ENCODE measurements at places on chromosomes 4 and X.

DNA sequence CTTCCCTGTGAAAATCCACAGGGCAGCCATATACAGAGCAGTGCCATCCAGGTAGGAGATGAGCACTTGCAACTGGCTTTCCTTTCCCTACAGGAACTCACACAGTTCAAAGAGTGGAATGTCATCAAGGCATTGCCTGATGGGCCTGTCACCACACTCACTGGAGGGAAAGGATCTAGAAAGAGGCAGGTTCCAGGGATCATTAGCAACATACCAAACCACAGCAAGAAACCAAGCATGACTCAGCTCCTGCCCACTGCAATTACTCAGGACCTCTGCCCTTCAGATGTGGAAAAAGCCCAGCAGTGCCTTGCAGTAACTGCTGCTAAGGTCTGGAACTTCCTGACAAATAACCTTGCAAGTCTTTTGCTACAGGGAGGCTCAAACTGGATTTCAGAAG, 101.2 kb downstream of the ZNF674 start:
- peak; percentile 77 for DNase-seq

DNA sequence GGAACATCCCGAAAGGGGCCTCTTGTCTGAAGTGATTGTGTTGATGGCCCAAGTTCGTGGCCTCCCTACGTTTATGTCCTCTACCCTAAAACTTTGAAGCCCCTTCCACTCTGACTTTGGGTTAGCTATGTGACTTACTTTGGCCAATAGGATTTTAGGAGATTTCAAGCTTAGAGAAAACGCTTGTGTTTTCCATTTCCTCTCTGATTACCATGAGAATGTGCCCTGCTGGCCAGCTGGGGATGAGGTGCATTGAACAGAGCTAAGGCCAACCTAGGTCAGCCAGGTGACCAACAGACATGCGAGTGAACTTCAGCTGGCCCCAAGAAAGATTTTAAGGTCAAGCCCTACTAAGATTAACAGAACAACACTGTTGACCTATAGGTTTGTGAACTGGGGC, 82.4 kb downstream of the SLC2A9 start:
- no peak for DNase-seq

DNA sequence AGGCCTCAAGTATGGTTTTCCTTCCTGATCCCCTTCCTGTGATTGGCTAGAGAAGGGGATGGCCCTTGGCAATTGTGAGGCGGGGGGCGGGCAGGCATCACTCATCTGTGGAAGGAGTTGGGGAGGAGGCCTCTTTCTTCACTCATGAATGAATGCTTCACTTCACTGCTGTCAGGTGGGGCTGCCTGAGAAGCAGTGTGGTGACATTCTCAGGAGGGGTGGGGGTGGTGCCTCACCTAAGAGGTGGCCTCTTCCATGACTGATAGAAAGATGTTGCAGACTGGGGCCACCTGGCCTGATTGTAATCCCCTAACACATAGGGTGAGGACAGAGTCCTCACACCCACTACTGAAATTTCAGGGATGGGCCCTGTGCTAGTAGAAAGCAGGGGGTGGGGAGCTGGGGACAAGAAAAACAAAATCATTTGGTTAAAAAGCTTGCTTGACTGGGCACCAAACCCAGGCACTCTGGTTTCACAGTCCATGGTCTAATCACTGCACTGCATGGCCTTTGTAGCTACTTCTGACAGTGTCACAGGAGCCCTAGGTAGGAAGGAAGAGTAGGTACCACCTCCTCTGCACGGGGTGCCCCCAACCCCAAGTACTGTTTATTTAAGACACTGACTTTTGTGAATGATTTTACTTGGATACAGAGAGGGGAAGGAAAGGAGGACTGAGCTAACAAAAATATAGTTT, 5.6 kb upstream of the HOPX start:
- DNase-seq, result no peak

DNA sequence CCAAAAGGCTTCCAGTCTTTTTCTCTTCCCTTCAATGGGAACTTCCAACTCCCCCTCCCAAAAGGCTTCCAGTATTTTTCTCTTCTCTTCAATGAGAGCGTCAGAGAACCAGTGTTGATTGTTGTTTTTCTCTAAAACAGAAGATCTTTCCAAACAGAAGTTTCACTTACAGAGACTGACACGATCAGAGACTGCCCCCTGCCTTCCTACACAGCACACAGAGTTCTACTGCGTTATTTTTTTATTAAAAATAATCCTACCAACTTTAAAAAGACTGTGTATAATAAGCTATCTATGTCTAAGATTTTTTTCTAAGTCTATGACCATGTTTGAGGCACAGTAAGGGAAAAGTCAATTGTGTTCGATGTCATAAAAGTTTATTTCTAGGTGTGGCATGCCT, 3.5 kb upstream of the HTR2C start:
- DNase-seq, result no peak

GRCh38 chr4:182065255-182065654, 177.9 kb upstream of the TENM3 start:
- no peak for DNase-seq

- DNase-seq, result no peak
Measured at GRCh38 chr4:93359586-93359985, 469.0 kb upstream of the ATOH1 start.

GRCh38 chr4:185599553-185600243, 64.4 kb upstream of the PDLIM3 start:
- DNase-seq, result no peak

DNA sequence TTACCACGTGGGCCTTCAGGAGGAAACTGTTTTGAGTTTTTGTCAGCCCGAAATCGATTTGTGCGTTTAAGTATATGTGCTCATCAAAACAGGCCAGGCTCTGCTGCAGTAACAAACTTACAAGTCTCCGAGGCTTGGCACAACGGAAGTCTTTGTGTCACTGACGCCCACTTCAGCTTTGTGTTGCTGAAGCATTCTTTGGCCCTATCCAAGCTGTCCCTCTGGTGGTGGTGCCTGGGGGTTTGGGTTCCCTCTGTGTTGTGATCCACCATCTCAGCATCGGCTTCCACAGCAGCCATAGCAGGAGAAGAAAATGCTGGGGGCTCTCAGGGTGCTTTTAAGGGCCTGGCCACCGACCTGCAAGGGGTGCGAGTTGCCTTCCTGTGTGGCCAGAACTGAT, 176.4 kb downstream of the PTTG2 start:
- no peak for DNase-seq

DNA sequence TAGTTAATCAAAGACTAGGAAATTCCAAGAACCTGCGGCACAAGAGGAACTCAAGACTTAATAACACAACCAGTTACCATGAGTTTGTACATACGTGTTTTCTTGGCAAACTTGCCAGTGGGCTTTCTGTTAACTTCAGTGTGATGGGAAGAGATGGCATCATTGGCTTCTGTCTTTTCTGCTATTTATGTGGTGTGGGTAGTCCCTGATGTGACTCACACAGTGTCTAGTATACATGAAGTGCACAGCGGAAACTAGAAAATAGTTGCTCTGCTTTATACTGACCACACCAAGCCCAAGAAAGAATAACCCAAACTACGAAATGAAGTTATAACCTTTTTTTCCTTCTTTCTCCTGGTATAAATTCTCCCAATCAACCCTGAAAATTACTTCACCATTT, 24.5 kb downstream of the DAPP1 start:
- DNase-seq, result no peak

Data from ACHN (cell line).